ENCODE measurements at places on chromosomes 5 and 9.

- DNase-seq = peak; percentile 75
Measured at GRCh38 chr5:136004436-136004835, 24.4 kb upstream of the TGFBI start.

DNA sequence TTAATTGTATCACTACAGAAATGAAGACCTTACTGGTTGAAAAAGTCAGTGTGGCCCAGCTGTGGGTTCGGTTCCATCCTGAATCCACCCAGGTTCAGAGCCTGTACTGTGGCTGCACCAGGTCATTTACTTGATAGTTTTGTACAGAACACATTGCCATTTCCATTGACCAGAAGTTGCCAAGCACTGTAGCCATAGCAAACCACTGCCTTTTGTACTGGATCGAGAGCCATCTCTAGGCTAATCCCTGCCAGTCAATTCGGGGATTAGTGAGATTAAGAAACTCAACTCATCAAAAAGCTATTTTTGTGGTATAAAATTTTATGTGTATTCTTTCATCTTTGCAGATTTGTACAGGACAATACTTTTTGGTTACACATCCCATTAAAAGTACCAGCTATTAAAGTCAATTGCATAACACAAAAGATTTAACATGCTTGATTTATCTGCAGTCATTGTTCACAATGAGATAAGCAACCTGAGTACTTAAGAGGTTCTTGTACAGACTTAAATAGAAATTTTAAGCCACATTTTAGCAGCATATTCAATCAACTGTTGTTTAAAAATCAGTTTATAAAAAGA is 108.5 kb upstream of the OTULINL start:
- no peak for DNase-seq

DNA sequence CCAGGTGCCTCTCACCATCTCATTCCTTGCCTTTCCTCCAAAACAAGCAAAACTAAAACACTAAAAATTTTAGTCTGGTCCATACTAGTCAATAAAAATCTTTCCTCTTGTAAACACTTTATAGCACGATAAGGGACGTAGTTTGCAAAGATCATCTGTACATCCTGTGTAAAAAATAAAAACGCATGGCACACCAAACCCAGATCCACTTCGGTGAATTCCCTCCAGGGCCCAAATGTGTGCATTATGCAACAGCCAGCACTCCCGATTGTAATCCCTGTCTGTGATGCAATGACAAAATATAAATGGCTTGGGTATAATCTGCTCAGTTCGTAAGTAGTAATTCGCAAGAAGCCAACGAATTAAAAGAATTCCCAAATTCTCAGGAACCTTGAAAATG is 1.4 kb downstream of the FAM169A start:
- no peak for DNase-seq

- peak; percentile 60 for DNase-seq
Measured at GRCh38 chr5:74934949-74935751, 69.0 kb upstream of the FAM169A start.

DNA sequence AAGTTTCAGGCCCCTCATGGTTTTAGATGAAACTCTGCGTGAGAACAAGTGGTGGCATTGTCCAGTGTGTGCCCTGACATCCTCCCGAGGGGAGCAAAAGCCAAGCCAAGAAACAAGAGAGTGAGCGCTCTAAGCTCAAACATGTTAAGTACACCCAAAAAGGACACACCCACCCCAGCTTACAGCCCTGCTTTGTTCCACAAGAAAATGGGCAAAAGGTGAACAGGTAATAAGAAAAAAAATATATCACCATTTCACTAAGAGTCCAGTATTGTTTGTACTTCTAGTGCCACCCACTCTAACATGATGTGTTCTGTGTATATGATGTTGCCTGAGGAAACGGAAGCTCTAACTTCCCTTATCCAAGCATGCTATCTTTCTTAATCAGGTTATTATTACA is 278.2 kb downstream of the SLIT3 start:
- no peak for DNase-seq

All from astrocyte of the spinal cord (primary cell).